ENCODE measurements at places on chromosomes 2 and 18.

- no peak for DNase-seq
Measured at GRCh38 chr2:42618116-42618515, 49.7 kb downstream of the MTA3 start.

- DNase-seq, result no peak
Measured at GRCh38 chr2:46428911-46429436, 50.4 kb upstream of the TMEM247 start.

DNA sequence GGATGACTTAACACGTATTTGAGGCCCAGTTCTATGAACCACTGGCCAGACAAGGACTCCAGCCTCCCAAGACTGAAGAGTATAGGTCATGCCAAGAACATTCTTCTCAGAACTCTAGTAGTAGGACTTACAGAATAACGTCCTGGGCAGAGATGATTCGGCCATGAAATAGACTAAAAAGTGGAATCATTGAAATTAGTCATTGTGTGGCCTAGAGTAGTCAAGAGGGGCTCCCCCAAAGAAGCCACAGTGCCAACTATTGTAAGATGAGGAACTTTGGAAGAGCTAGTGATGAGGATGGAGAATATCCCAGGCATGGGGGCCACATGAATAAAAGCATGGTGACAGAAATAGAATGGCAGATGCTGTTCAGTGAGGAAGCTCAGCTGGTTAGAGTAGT lies 101.1 kb downstream of the TRIB2 start:
- DNase-seq, result no peak

DNA sequence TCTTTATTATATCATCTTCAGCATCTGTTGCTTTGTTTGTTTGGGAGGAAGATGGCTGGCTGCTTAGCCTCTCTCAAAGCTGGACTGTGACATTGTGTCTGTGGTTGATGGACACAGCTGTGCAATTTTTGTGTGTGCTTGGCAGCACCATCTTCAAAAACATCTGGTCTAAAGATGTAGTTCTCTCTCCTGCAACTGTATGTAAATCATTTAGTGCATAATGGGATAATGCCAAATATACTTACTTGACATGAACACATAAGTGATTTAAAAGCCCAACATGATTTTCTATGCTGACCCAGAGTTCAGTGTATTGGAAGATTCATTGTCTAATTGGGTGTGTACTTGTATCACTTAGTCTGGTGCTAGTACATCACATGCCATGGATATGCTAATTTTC lies 112.2 kb downstream of the MAP4K4 start:
- no peak for DNase-seq
